ENCODE measurements at places on chromosomes 7 and 10.

GRCh38 chr7:135843214-135843613 lies 94.6 kb upstream of the FAM180A start:
- DNase-seq, result no peak

DNA sequence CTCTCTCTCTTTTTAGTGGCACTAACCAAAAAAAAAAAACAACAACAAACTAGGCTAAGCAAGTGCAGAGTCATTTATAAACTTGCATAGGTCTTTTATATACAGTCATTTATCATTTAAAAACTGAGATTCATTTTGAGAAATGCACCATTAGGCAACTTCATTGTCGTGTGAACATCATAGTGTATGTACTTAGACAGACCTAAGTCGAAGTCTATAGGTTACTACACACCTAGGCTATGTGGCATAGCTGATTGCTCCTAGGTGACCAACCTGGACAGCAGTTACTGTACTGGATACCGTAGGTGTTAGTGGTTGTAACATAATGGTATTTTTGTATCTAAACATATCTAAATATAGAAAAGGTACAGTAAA lies 109.1 kb upstream of the SAMD8 start:
- DNase-seq, result no peak

- DNase-seq, result no peak
These were observed 36.8 kb downstream of the KIFBP start for GRCh38 chr10:69025370-69025896.

GRCh38 chr10:63054889-63055611 lies 78.1 kb upstream of the NRBF2 start:
- DNase-seq, result no peak

DNA sequence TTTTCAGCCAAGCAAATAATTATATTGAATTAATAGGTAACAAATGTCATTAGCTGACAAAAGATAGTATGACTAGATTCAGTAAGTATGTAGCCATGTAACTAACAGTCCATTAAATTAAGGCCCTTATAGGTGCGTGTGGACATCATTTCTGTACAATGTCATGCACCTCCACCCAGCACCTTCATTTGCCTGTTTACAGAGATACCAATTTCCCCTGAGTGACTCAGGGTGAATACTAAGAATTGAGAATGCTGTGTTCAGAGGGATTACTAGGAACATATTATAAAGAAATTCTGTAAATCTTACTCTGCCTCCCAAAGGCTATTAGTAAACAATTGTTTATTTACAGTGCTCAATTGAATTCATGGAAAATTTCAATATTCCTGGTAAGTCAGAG lies 48.1 kb upstream of the ZNF273 start:
- DNase-seq, result no peak

DNA sequence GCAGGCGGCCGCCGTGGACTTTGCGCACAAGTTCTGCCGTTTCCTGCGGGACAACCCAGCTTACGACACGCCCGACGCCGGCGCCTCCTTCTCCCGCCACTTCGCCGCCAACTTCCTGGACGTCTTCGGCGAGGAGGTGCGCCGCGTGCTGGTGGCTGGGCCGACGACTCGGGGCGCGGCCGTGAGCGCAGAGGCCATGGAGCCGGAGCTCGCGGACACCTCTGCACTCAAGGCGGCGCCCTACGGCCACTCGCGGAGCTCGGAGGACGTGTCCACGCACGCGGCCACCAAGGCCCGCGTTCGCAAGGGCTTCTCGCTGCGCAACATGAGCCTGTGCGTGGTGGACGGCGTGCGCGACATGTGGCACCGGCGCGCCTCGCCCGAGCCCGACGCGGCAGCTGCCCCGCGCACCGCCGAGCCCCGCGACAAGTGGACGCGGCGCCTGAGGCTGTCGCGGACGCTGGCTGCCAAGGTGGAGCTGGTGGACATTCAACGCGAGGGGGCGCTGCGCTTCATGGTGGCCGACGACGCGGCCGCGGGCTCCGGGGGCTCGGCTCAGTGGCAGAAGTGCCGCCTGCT lies 14.1 kb downstream of the SH2B2 start:
- DNase-seq, result no peak

- DNase-seq, result no peak
These were observed 5.7 kb downstream of the PPIF start for GRCh38 chr10:79353000-79353406.

DNA sequence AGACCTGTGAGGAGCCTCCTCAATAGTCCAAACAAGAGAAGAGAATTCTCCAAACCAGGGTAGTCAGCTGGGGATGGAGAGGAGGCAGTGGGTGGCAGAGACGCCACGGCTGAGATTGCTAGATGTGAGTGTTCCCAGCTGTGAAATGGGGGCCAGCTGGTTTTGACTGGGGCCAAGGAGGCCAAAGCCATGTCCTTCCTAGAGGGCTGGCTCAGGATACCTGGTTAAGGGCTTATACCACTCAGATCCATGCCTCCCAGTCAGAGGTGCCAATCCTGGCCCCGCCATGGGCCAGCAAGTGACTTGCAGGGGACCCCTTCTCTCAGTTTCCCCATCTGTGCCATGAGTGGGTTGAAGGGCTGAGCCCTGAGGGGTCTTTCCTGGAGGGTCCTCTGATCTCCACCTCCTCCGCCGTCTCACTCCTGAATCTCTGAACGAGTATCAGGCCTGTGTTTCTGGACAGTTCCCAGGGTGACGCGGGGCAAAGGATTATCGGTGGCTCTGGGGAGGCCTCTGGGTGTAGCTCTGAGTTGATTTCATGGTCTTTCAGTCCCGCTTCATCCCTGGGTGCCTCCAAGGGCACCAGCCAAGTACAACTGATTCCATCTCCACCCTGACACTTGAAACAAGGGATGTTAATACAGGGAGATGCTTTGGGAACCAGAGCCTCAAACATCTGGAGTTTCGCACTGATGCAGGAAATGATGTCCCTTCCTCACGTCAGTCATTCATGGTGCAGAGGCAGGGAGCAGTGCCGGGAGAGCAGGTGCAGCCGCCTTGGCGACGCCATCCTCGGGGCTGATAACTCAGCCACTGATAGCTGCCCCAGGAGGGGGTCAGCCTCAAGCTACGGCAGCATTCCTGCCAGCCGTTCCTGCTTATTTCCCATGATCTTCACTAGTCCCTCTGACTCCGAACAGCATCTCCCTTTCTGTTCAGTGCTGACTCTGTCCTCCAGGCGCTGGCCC lies 126.7 kb downstream of the RGS10 start:
- no peak for DNase-seq

DNA sequence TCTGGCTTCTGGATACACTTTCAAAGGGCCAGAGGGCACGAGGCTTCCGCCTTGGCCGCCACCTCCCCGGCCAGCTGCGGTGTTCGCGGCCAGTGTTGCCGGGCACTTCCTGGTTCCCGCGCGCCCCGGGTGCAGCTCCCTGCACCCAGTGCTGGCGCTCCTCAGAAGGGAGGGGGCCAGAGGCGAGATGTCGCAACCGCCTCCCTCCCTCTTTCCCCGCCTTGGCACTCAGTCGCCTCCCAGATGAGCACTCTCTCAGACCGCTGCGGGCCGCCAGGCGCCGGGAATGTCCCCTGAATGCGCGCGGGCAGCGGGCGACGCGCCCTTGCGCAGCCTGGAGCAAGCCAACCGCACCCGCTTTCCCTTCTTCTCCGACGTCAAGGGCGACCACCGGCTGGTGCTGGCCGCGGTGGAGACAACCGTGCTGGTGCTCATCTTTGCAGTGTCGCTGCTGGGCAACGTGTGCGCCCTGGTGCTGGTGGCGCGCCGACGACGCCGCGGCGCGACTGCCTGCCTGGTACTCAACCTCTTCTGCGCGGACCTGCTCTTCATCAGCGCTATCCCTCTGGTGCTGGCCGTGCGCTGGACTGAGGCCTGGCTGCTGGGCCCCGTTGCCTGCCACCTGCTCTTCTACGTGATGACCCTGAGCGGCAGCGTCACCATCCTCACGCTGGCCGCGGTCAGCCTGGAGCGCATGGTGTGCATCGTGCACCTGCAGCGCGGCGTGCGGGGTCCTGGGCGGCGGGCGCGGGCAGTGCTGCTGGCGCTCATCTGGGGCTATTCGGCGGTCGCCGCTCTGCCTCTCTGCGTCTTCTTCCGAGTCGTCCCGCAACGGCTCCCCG lies at the start of gene FFAR4:
Gene FFAR4, plus strand, starts transcription at position 231 of the 842 bp plus-strand sequence. Its CDS starts 56 bp downstream, at position 287.
- DNase-seq, result no peak

DNA sequence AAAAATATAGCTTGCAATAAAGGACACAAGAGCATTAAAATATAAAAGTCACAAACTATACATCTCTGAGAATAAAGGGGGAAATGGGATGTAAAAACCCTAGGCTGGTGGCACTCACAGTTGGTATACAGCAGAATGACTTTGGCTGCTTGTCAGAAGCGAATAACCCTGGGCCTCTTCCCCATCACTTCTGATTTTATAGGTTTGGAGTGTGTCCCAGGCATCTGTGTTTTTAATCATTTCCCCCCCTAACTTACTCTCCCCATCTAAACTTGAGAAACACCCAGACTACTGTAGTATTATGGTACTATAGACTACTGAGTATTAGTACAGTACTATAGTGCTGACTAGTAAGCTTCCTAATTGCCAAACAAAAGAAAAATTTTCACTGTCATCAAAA lies 1.8 kb upstream of the RPA3 start:
- DNase-seq, result no peak

- no peak for DNase-seq
These were observed 43.5 kb downstream of the TMEM270 start for GRCh38 chr7:73904219-73905137.

DNA sequence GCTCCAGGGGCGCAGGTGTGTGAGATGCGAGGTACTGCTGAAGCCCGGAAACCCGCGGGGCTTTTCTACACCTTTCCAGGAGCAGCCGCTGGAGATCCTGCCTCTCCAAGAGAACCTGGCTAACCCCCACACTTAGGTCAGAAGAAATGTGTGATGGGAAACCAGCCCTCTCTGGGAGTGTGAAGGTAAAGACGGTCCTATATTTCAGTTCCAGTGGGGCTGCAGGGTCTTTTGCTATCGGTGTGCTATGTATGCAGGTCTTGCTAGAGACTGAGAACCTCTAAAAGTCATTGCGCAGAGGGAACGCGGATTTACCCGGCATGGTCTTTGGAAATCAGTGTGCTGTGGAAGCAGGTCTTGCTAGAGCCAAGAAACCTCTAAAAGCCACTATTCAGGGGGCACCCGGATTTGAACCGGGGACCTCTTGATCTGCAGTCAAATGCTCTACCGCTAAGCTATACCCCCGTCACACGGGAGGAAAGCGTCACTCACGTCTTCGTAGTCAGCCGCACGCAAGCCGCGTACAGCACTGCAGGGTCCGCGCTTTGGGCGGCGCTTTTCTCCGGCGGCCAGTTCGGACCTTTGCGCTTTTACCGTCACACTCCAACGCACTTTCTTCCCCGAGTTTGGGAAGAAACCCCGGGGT lies 46.0 kb downstream of the ZNF777 start:
- no peak for DNase-seq

GRCh38 chr10:126880926-126881325 lies 24.3 kb upstream of the DOCK1 start:
- DNase-seq, result no peak

- DNase-seq, result no peak
These were observed 188.4 kb downstream of the SEM1 start for GRCh38 chr7:96521068-96521894.

GRCh38 chr7:149787428-149788299 lies 14.3 kb upstream of the ZNF467 start:
- DNase-seq, result no peak

- DNase-seq, result no peak
These were observed 90.8 kb downstream of the JMJD1C start for GRCh38 chr10:63374991-63375390.

DNA sequence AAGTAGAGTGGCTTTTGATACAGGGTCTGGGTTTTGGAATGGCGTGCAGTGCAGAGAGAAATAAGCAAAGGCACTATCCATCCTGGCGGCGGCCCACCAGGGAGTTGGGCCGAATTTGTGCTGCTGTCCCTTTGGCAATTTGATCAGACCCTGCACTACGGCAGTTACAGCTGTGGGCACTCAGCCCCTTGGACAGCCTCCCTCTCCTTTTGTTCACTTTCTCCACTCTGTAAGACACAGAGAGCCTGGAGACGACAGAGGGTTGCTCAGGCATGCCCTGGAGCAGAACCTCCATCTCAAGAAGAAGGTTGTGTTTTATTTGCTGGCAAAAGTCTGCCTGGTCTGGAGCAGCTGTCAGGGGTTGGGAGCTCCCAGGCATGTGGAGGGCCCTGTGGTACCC lies 55.8 kb downstream of the LHPP start:
- no peak for DNase-seq

GRCh38 chr7:95632609-95633008 lies 36.3 kb upstream of the PDK4 start:
- DNase-seq, result no peak

DNA sequence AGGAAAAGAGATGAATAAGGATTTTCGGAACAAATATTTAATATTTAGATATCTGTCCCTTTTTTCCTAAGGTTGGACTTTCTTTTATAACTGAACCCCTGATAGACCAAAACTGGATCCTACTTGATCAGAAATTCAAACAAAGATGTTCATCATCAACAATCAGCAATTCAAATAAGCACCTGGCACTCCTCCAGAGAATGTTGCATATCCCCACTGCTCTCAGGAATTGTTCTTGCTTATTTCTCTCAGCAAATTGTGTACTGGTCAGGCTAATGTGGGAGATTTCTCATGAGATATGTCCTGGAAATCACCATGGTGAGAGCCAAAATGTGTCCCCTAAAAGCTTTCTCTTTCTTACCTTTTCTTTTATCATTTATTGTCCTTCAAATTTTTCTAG lies 40.3 kb upstream of the LHFPL3 start:
- no peak for DNase-seq

- no peak for DNase-seq
These were observed 16.6 kb upstream of the AFAP1L2 start for GRCh38 chr10:114420811-114421485.

GRCh38 chr10:35554461-35555056 lies 50.6 kb upstream of the GJD4 start:
- no peak for DNase-seq

DNA sequence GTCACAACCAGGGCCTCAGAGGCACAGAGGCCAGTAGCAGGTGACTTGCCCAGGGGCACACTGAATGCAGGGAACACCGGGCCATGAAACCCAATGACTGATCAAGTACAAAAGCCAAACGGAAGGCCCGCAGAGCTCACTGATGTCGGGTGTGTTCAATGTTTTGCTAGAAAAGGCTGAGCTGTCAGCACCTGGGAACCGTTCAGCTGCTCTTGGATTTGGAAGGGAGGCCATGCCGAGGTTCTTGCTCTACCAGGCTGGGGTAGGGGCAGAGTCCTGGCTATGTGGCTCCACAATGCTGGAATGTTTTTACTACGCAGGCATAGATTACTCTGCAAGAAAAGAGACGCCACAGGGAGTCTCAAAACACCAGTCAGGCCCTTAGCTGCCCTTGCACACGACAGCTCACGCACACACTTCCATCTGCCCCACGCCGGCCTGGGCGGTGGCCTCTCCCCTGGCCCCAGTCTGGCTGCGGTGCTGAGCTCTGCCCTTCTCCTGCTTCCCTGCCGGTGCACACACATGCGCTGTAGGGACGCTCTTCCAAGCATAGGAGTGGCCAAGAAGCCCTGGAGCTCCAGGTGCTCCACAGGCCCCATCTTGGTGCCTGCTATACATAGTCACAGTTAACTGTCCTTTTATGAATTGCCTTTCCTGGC lies 79.9 kb downstream of the ZRANB1 start:
- DNase-seq, result no peak

DNA sequence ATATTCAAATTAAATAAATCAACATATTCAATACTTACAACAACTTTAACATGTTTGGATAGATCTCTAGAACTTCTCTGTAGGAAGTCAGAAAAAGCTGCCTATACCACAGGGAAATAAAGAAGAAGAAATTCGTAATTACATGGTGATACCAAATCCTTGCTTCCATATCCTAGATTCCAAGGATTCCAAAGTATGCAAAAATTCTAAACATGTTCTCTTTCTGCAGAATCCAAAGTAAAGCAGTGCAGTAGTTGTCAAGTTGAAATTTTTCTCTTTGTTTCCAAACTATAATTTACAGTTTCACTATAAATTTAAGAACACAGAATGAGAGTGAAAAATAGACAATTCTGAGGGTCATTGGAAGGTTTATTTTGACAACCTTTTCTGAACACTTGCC lies 233.7 kb upstream of the PTN start:
- DNase-seq, result no peak

Measured in T-helper 22 cell (primary cell).